NCI-H1105 treated with DMSO at 0.1 percent for 48 hours (cell line): ENCODE measurements at places on chromosomes 7 and 10.

DNA sequence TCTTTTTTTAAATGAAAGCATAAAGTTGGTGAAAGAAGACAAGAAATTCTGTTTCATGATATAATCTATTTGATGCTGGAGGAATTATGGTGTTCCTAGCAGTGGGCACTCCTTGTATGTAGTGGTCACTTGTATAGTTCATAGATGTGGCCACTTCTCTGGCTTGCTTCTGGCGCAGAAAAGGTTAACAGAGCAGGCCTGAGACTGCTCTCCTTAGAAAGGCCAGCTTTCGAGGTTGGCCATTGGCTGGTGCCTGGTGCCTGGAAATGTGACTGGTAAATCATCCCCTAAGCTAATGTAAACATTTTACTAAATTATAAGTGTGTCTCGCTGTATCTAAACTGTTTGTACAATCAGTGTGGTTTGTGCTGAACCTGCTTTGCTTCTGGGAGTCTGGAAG, 276.1 kb downstream of the PHTF2 start:
- no peak for DNase-seq

DNA sequence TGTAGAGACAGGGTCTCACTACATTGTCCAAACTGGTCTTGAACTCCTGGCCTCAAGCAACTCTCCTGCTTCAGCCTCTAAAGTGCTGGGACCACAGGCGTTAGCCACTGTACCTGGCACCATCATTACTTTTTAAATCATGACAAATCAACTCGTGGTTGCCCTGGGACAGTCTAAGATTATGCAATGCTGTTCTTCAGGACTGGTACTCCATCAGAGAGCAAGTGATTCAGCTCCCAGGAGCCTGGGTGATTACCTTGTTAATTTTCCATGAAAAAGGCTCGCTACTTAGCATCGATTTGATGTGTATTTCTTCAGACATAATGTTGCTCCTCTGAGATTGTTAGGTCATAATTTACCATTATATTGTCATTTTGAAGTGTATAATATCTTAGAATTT, 158.9 kb upstream of the STEAP4 start:
- DNase-seq: no peak

DNA sequence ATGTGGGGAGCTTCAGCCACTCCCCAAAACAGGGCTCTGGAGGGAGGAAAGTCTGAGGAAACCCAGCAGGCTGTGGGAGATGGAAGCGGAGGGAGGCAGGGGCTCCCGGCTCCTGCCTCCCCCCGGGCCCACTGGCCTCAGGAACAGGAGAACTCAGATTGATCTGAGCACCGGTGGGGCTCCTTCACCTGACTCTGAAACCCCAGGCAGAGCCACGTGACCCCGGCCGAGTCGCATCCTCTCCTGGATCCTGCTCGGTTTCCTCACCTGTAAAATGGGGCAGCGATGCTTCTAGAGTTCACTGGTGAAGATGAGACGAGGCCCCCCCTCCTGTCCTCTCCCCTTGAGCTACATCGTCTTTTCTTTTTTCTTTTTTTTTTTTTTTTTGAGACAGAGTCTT, 33.6 kb downstream of the TCERG1L start:
- no peak for DNase-seq

GRCh38 chr10:79449181-79450146, 4.0 kb upstream of the ZCCHC24 start:
- no peak for DNase-seq

DNA sequence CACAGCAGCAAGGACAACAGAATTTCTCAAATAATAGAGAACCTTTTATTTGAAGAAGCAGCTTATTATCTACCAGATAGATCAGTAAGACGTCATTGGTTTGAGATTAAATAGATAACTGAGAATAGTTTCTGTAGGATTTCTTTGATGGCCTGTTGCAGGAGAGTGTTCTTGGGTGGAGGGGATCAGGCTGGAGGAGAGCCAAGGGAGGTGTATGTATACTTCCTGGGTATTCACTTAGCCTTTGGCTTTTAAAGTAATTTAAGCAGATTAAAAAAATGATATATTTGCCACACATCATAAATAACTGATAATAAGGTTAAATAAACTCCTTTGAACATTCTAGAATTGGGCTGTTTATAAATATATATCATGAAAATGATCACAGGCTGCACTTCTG, 486.1 kb upstream of the IGFBP3 start:
- no peak for DNase-seq

DNA sequence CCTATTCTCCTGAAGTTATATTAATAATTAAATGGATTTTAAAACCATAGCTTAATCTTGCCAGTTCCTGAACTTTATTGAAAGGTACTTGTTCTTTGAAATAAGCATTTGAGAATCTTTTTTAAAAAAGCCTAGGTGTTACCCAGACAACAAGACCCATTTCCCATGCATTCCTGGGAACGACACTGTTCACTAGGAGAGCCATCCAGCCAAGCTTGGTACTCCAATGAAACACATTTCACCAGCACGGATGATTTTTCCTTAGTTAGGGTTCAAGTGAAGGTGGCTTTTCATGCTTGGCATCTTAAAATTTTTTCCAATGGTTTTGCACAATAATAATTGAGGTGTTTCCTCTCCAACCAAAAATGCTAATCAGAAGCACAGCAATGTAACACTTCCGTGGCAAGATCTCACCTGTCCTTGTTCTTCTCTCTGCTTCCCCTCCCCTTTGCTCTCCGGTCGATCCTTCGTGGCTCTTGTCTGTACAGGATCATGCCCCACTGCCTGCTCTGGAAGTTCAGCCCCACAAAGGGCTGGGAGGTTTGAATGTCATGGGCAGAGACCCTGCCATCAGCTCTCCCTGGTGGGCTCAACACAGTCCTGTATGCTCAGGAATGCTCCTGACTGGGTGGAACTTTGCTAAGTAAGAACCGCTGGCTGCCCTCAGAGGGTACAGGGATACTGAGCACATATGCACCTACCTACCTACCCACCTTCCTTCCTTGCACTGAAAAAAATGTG, 69.7 kb upstream of the AQP1 start:
- no peak for DNase-seq

DNA sequence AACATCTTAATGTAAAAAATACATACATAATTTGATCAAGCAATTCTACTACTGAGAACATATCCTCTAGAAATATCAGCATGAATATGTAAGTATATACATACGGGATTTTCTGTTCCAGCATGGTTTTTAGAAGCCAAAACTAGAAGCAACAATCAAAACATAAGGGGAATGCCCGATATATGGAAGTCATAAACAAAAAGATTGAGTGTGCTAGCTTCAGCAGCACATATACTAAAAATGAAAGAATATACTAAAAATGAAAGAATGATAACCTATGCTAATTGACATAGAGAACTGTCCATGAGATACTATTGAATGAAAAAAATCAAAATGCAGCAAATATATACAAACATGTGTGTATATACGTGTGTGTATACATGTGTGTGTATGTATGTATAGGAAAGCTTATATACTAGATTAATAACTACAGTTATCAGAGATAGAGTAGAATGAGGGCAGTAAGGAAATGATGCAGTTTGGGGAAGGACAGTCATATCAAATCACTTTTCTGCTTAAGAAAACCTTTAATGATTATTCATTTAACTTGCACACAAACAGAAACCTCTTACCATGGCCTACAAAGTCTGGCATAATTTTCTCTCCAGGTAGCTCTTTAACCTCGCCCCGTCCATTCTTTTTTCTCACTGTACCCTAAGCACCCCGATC, 72.9 kb downstream of the NPY start:
- DNase-seq: no peak

DNA sequence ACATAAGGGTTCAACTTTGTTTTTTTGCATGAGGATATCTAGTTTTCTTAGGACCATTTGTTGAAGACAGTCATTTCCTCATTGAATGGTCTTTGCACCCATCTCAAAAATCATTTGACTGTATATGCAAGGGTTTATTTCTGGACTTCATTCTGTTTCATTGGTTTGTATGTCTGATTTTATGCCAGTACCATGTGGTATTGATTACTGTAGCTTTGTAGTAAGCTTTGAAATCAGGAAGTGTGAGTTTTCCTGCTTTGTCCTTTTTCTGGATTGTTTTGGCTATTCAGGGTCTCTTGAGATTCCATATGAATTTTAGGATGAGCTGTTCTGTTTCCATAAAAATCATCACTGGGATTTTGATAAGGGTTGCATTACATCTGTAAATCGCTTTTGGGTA, 63.9 kb downstream of the SND1 start:
- no peak for DNase-seq

- no peak for DNase-seq
Measured at GRCh38 chr7:40298421-40298820, 163.6 kb downstream of the SUGCT start.

DNA sequence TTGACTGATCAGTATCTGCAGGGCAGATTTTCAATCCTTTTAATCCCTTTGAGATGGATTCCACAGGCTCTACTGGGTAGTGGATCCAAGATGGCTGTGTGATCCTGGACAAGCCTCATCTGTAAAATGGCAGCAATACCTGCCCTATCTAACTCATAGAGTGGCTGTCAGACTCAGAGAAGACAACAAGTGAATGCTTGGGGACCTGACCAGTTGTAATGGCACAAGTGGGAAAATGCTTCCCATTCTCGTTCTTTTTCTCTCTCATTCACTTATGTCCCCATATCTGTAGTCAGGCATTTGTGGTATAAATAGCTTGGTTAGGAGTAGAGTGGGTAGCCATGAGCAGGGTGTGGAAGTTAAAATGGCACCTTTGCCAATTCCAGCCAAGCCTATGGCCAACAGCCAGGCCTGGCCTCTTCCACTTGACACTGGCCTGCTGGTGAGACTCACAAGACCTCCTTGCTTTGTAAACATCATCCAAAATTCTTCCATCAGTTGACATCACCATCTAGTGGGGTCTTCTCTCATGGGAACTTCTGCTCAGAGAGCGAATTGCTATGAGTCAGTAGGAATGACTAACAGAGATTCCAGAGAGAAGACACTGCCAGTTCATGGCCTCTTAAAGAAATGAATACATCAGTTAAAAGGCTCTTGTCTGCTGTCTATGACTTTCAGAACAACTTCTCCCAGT, 150.1 kb downstream of the PLPP4 start:
- no peak for DNase-seq

- DNase-seq: no peak
Measured at GRCh38 chr10:72243822-72244437, 27.9 kb upstream of the ASCC1 start.

- no peak for DNase-seq
Measured at GRCh38 chr7:45174328-45174610, 16.7 kb downstream of the RAMP3 start.
